ENCODE measurements at places on chromosomes 5 and 9.

DNA sequence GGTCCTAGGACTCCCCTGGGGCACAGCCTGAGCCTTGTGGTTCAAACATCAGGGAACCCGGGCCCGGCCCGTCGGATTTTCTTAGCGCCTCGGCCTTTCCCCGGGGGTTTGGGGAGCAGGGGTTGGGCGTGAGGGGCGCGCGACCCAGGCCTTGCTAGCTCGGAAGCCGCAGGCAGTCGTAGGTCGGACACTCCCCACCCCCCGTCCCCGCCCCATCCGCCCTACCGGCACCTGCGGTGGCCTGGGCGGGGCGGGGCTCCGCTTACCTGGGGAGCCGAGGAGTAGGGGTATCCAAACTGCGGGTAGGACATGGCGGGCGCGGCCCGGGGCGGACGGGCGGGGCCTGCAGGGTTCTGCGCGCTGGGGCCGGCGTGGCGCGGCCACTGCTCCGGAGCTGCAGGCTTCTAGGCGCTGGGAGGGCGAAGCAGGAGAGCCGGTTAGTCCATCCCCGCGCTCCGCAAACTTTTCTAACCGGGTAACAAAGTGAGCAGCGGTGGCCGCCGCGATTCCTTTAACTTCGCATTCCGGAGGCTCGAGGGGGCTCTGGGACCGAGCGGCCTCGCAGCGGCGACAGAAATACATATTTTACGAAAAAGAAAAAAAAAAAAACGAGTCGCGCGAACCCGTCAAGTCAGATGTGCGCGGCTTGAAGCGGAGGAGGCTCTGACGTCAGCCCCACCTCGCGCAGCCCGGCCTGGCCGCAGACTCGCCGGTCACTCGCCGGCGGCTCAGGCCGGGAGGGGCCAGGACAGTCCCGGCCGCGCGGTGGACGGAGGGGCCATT is at the start of gene IRX4:
Gene IRX4, minus strand, starts transcription at position 589 of the 783 bp plus-strand sequence. Its CDS starts 278 bp downstream, at position 311.
- DNase-seq: no peak

- DNase-seq: no peak
Observed at GRCh38 chr5:38115318-38115827, 143.0 kb upstream of the EGFLAM start.

GRCh38 chr9:96460470-96460869 is 10.5 kb downstream of the HABP4 start:
- no peak for DNase-seq

DNA sequence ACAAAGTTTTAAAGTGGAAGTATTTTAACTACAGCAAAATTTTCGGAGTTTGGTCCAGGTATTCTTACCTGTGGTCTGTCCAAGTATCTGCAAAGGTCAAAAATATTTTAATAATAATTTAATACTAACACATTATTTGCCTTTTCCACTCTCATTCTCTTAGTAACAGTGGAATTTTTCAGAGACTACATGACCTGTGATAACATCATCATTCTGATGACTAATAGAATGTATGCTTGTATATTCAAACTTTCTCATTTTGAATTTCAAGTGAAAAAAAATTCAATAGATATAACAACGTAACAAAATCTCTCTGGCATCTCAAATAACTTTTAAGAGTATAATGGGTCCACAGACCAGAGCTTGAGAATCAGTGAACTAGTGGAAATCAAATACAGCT is 78.3 kb downstream of the FBXL17 start:
- no peak for DNase-seq

DNA sequence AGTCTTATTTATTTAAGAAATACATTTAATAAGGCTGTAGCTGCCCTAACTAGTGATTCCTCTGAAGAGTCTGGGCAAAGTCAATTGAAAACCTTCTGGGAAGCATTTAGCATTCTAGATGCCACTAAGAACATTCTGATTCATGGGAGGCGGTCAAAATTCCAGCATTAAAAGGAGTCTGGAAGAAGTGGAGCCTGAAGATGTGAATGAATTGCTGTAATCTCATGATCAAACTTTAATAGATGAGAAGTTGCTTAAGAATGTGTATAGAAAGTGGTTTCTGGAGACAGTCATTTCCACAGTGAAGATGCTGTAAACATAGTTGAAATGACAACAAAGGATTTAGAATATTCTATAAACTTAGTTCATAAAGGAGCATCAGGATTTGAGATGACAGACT is 61.4 kb downstream of the WDR41 start:
- no peak for DNase-seq
